ENCODE measurements at places on chromosomes 6 and 20.

GRCh38 chr20:10347086-10347880, 86.7 kb downstream of the MKKS start:
- no peak for DNase-seq

DNA sequence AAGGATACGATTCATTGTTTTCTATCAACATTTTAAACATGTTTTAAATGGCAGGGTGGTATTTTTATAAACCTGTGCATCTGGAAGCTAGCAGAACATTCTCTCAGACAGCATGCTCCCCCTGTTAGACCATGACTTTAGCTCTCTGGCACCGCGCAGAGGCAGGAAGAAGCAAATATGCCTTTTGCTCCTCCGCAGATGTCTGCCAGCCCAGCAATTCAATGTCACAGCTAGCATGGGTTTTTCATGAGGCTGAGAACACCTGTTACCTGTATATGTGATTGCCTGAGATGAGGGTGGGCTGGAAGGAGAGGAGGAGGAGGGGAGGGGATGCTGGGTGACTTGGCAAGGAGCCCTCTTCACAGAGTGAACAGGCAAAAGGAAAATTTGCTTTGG, 6.7 kb downstream of the MTCH1 start:
- DNase-seq = peak; percentile 96

DNA sequence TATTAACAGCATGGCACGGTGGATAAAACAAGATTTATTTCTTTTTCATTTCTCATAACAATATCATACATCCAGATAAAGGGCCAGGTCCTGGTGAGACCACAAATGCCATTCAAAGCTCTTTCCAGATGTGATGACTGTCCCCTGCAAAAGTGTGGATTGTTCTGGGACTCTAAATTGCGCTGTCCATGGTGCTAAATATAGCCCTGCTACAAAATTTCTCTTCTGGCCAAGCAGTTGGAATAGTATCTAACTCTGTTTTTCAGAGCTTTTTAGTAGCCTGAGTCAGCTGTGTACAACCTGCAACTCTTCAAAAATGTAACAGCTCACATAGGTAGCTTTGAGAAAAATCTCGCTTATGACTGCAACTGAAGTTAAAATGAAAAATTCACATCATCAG, 115.8 kb downstream of the MANEA start:
- no peak for DNase-seq

GRCh38 chr6:3997177-3997770, 81.7 kb downstream of the FAM217A start:
- no peak for DNase-seq

DNA sequence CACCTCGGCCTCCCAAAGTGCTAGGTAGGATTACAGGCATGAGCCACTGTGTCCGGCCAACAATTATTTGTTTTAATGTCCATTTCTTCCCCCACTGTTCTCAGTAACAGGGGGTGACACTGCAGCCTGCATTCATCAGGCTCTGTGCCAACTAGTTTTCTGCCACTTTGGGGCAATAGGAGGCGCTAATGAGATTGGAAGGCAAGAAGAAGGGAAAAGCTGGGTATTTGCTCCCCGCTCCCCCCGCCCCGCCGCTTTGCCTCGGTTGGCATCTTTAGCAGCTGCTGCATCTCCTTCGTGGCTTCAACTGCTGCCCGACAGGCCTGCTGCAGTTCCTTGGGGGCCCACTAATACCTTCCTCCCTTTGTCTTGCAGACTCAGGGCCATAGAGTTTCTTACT, 35.0 kb upstream of the MDGA1 start:
- DNase-seq = no peak

GRCh38 chr20:1278993-1279392, 12.9 kb downstream of the SNPH start:
- no peak for DNase-seq

DNA sequence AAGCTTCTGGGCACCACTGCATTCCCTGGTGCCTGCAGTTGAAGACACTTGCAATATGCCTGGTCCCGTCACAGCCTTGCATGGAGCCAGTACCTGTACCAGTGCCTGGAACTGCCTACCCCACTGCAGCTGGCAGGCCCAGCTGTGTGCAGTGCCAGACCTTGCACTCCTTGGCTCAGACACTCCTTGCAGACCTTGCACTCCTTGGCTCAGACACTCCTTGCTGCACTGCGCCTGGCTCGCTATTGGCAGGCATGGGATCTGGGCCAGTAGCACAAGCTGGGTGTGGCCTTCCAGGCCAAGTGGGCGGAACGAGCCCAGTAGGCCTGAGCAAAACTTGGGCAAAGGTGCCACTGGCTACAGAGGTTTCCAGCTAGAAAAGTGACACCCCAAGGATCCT, 1189.1 kb downstream of the GRIK2 start:
- no peak for DNase-seq

- no peak for DNase-seq
Observed at GRCh38 chr6:3987053-3987452, 91.9 kb downstream of the FAM217A start.

DNA sequence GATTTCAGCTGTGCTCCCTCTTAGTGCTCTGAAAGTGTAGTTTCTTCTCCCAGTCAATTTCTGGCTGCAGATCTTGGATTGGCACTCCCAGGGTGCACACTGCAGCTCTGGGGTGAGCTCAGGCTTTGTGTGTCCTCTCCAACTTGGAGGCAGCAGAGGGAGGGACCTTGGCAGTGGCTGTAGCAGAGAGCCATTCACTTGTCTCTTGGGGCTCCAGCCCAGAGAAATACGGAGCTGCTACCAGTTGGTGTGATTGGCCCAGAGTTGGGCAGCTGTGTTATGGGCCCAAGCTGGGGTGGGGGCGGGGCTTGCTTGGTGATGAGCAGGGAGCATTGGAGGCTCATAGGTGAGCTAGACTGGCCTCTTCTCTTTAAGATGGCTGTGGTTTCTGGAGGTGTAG, 65.9 kb downstream of the KLHL32 start:
- no peak for DNase-seq

GRCh38 chr6:111943726-111944125, 70.5 kb upstream of the FYN start:
- no peak for DNase-seq

DNA sequence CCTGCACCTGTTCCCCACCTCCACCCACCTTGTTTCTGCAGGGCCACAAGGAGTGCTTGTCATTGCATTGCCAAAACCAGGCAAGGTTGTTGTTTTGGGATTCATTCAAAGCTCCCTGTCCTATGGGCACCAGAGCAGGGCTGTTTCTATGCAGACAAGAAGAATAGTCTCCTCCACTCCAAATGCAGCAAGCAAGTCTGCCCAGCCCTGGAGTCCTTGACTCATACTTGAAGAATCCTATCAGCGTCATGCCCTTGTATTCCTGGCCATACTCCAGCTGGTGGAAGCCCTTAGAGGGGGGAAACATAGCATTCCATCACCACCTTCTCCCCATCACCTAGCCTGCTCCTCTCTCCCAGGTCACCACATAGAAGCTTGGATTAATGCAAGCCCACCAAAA, 145.3 kb upstream of the ECI2 start:
- DNase-seq = no peak

- DNase-seq = no peak
Observed at GRCh38 chr6:52500238-52501129, 76.4 kb downstream of the TRAM2 start.

DNA sequence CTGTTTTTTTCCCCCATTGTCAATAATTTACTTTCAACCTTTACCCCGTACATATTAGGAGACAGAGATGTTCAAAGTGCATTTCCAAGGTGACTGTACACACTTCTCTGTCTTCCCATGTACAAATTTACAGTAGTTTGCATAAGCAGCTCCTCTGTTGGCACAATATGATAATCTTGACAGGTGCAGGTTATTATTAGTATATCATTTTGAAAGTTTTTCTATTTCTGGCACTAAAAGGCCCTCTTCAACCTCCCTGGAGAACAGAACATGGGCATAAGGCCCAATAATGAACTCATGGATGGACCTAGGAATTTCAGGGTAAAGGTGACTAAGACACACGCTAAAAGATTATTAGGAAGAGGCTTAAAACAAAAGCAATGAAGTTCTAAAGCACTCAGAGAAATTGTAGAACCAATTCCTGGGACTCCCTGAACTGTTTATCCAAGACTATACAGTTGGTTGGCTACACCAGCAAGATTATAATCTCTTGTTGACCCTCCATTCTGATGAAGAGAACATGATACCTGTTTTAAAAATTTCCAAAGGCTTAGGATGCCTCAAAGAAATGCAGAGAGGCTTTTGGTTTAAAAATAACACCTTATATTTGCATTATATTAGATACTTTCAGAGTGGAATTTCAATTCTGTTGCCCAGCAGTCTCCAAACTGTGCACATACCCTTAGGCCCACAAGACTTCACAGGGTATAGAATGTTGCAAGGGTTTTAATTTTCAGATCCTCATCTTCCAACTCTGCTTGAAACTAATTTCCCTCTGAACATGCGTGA, 1.1 kb downstream of the AIG1 start:
- DNase-seq = no peak

DNA sequence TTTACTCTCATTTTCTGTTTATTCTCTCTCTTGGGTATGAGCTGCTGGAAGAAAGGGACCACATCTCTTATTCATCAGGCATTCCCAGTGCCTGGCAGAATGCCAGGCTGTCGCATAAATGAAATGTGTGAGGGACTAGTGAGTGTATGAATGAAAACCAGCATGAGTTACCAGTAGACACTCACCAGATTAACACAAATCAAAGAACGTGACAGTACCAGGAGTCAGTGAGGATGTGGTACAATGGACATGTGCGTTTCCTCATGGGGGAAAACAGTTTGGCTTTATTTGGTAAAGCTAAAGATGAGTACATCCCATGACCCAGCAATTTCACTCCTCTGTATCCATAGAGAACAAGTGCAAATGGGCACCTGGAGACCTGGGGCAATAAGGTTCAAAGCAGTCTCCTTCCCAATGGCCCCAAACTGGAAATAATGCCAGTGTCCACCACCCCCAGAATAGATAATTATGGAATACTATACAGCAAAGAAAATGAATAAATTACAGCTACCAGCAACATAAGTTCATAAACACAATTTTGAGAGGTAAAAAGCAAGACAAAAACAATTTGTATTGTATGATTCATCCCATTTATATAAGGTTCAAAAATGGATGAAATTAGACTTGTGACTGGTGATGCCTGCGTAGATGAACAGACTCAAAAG, 93.3 kb downstream of the CDH22 start:
- peak; percentile 57 for DNase-seq

DNA sequence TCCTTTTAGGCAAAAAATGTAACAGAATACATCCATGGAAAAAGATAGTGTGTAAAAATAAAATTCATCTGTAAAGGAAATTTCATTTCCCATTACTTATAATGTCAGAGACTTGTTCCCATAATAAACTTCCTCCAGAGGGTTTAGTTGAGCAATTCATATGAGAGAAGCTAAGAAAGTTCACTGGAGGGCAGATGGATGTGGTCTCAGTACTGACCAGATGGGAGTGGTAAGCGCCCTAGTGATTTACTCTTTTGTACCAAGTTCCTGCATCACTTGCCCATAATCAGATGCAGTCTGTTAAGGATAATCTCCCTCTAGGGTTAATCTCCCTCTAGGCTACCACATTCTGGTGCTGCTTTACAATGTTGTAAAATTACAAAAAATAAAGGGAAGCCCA, 61.7 kb downstream of the ESF1 start:
- DNase-seq = no peak

GRCh38 chr6:25014369-25014768, 78.6 kb upstream of the RIPOR2 start:
- no peak for DNase-seq

GRCh38 chr6:24721461-24722215, 2.7 kb upstream of the C6orf62 start:
- DNase-seq = no peak

GRCh38 chr6:43743682-43744381, 26.2 kb upstream of the VEGFA start:
- no peak for DNase-seq

- no peak for DNase-seq
Observed at GRCh38 chr20:12055161-12055560, 137.5 kb downstream of the BTBD3 start.

DNA sequence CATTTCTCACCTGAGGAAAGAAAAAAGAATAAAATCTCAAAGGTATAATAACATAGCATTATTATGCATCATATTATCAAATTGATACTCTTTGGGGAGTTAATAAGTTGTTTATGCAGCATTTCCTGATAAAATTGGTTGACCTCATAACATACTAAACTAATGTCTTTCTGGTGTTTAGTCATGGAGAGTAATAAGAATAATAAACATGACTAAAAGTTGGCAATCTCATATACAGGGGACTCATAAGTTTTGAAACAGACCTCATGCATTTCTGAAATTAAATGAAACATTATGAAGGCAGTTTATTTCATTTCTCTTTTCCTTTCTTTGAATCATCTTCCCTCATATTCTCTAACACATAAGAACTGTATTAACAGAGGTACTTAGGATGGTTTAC, 60.5 kb upstream of the PRDM1 start:
- DNase-seq = no peak

Data from NCI-H1105 treated with DMSO at 0.1 percent for 48 hours (cell line).